Activated CD4-positive, alpha-beta T cell treated with anti-CD3 and anti-CD28 coated beads, Interleukin-2, Interleukin-4, amounts not matched to agents 100 ng/mL and 50 ng/mL, durations not matched to agents 16 hours and 8 hours (primary cell): ENCODE measurements at places on chromosomes 16 and 17.

- DNase-seq = no peak
Observed at GRCh38 chr17:34442387-34443111, 79.5 kb upstream of the CCL1 start.

GRCh38 chr16:12173121-12173520 is 196.6 kb downstream of the SNX29 start:
- no peak for DNase-seq

DNA sequence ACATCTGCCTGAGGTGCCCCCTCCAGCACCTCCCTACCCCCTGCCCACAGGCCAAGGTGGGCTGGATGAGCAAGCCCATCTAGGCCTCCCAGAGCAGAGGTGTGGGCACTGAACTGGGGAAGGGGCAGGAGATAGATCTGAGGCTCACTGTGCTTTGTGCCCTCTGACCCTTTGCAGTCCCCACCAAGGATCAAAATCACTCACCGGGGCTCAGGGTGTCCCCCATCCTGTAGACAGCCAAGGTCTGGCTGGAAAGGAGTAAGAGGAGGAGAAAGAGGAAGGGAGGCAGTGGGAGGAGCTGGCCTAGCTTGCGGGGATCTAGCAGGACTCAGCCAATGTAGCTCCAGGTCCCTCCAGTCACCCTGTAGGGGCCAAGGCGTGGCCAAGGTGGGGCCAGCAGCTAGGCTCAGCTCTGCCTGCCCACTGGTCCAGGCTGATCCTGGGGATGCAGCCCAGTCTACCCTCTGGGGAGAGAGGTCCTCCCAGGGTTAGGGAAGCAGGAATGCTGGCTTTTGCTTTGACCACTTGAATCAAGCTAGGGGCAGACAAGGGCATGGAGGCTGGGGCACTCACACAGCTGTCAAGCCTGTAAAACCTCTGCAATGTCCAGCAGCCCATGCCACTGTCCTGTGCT is 1.8 kb downstream of the SLC12A4 start:
- no peak for DNase-seq

DNA sequence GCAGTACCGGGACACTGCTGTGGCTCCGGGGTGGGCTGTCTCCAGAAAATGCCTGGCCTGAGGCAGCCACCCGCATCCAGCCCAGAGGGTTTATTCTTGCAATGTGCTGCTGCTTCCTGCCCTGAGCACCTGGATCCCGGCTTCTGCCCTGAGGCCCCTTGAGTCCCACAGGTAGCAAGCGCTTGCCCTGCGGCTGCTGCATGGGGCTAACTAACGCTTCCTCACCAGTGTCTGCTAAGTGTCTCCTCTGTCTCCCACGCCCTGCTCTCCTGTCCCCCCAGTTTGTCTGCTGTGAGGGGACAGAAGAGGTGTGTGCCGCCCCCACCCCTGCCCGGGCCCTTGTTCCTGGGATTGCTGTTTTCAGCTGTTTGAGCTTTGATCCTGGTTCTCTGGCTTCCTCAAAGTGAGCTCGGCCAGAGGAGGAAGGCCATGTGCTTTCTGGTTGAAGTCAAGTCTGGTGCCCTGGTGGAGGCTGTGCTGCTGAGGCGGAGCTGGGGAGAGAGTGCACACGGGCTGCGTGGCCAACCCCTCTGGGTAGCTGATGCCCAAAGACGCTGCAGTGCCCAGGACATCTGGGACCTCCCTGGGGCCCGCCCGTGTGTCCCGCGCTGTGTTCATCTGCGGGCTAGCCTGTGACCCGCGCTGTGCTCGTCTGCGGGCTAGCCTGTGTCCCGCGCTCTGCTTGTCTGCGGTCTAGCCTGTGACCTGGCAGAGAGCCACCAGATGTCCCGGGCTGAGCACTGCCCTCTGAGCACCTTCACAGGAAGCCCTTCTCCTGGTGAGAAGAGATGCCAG is 12.9 kb downstream of the STH start:
- DNase-seq = no peak

GRCh38 chr17:67165201-67165600 is 79.8 kb downstream of the HELZ start:
- DNase-seq = no peak

- no peak for DNase-seq
Observed at GRCh38 chr17:48582750-48583069, 4.6 kb upstream of the HOXB4 start.

DNA sequence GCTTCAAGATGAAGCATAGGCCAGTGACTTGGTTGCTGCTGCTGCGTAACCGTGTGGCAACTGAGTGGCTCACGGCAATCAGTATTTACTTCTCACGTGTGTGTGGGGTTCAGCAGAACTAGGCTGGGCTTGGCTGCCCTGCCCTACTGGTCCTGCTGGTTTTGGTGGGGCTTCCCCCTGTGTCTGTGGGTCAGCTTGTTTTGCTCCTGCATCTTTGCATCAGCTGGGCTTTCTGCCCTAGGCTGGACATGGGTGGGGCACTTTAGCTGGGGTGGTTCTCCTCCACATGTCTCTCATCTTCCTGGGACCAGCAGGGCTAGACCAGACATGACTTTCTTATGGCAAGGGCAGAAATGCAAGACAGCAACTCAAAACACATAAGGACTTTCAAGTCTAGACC is 550.5 kb downstream of the MAF start:
- DNase-seq = no peak

- no peak for DNase-seq
Observed at GRCh38 chr16:69334696-69335095, 4.3 kb upstream of the PDF start.

GRCh38 chr17:36136036-36136435 is 32.4 kb downstream of the CCL4 start:
- DNase-seq = no peak

- DNase-seq = peak; percentile 60
Observed at GRCh38 chr17:80005360-80006338, 30.0 kb downstream of the TBC1D16 start.

DNA sequence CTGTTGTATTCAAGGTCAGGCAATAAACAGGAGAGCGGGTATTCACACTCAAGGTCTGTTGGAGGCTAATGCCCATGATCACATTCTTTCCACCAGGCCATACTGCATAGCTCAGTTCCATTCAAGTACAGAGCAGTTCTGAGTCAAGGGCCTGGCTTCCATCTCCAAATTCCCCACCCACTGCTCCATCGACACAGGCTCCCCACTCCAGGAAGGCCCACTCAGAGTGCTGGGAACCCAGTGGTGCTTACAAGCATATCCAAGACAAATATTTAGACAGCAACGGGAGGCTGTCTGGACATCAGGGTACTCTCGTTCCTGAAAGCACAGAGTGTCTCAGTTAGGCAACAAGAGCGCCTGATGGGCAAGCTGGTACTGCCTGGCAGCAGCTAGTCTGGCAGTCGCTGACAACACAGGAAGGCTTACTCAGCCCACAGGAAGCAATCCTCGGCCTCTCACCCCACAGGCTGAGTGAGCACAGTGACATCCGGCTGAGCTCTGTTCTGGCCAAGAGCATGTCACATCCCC is 40.9 kb downstream of the RFFL start:
- DNase-seq = peak; percentile 91

DNA sequence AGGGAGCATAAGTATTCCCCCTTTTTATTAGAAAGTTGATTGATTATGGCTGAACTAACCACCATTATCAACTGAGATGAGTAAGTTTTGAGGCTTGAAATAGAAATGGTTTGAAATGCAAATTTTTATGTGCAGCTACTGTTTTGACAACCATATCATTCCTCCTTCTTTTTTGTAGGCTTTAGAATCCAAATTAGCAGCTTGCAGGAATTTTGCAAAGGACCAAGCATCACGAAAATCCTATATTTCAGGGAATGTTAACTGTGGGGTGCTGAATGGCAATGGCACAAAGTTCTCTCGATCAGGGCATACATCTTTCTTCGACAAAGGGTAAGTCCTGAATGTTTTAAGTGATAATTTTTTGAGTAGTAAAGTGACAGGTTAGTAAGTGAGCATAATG is 24.1 kb downstream of the NDEL1 start:
- no peak for DNase-seq

DNA sequence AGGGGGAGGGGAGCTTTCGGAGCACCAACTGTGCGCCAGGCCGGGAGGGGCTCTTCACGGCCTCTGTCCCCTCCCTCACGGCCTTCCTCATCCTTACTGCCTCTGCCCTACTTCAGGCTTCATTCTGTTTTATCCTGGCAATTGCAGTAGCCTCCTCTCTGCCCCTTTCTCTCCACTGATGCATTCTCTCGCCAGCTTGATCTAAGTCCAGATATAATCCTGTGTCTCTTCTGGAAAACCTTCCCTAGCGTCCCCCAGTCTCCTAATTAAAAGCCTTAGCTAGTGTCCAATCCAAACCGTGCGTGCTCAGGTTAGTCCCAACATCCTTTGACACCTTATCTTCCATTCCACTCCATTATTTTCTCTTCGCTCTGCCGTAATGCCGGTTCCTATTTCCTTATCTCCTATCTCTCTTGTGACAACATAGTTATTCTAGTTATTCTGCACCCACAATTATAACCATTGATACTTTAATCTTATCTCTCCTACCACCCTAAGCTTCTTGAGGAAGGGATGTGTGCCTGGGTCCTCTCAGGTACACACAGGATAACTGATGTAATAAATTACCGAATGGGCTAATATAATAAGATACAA is 869 bp downstream of the ZNF48 start:
- DNase-seq = no peak

DNA sequence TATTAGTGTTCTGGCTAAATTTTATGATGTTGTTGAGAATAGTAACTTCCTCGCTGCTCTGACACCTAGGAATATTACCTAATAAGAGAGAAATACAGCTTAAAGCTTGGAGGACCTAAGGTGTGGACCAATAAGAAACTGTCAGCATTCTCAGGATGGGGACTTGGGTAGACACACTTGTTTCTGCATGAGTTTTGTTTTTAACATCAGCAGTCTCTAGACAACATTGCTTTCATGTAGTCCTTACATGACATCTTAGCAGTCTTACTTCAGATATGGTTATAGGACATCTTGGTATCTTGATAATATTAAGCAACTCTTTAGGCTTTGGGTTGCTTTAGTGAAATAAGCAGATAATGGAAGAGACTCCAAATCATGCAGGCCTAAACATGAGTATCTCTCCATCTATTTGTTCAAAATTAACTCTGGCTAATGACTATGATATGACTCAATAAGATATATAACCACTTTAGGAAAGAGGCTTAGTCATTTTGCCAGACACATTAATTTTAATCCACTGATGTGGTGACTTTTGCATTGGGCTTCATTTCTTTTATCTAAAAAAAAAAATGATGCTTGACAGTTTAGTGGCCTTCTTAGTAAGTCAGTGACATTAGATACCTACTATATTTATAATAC is 84.5 kb downstream of the WNT3 start:
- DNase-seq = no peak

- DNase-seq = no peak
Observed at GRCh38 chr16:79698341-79698753, 97.8 kb upstream of the MAF start.

- no peak for DNase-seq
Observed at GRCh38 chr16:14496047-14496770, 133.9 kb downstream of the PARN start.

DNA sequence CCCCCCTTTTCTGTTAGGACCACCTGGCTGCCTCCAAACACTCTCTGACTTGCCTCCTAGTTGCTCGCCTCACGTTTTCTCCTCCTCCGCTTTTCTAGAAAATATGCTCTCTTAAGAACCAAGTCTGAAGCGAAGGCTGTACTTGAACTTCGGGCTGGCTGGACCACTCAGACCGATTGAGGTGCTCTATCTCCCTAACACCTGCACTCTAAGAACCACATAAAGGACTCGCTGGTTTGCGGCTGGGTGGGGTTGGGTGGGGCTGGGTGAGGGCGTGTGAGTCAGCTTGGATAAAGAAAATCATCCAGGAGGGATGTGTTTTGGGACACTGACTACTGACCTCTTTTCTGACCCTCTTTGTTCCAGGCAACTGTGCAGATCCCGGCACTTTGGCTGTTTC is 22.9 kb upstream of the TMEM220 start:
- no peak for DNase-seq

- no peak for DNase-seq
Observed at GRCh38 chr17:4939546-4939795, 375 bp downstream of the SLC25A11 start.

- DNase-seq = no peak
Observed at GRCh38 chr17:62827746-62828485, 19.8 kb upstream of the MARCHF10 start.

GRCh38 chr16:78395035-78395434 is 295.6 kb downstream of the WWOX start:
- no peak for DNase-seq

DNA sequence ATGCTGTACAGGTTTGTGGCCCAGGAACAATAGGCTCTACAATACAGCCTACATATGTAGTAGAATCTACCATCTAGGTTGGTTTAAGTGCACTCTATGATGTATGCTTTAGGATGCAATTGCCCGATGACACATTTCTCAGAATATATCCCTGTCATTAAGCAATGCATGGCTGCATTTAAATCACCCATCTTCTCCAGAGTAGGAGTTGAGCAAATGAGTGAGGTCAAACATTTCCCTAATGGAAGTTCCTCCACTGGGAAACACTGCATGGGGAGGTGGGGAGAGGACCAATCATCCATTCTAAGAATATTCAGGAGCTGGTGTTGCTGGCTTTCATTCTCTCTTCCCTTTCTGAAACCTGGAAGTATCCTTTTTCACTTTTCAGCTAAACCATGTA is 2.0 kb upstream of the PCTP start:
- DNase-seq = no peak

GRCh38 chr17:41882756-41883155 is 17.5 kb upstream of the KLHL11 start:
- no peak for DNase-seq

GRCh38 chr17:15298176-15298575 is 33.0 kb upstream of the PMP22 start:
- DNase-seq = no peak

DNA sequence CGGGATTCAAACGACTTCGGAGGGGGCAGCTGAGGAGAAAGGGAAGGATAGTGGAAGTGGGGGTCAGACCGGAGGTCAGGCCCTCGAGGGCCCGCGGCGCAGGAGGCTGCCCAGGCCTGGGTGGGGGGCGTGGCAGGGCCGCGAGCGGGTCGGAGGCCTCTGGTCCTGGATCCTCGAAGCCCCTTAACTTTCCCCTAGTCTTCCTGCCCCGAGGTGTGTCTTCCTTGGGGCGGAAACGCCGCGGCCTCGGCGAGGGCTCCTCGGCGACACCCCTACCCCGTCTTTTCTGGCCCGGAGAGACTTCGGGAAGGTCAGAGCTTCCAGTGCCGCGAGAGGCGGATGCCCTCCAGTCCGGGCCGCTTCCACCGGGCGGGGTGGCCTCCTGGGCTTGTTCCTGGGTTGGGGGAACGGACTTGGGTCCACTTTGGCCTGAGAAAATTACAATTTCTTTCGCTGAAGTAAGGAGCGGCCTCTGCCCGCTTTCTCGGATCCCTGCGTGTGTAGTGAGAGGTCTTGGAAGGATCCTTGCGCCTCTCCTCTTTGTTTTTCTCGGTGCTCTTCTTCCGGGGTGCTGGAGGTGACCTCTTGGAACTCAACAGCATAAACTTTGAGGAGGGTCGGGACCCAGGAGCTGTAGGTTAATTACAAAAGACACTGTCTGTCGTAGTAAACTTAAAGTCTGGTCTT is 491 bp downstream of the IST1 start:
- no peak for DNase-seq

DNA sequence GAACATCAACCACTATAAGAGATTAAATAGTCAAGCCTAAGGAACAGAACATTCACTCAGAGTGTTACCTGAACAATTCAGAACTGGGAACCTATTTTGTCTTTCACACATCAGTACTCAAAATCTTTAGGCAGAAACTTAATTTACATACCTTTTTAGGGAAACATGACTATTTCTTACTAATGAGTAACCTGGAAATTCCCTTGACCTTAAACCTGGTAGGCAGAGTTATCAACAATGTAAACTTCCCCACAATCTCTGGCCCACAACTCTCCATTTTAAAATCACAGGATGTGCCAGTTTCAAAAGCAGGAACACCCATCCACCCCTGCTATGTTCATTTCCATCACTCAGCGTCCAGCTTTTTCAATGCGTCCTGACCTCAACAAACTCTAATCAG is 132.9 kb upstream of the ANKFN1 start:
- no peak for DNase-seq
